ENCODE measurements at places on chromosomes 13 and 19.

DNA sequence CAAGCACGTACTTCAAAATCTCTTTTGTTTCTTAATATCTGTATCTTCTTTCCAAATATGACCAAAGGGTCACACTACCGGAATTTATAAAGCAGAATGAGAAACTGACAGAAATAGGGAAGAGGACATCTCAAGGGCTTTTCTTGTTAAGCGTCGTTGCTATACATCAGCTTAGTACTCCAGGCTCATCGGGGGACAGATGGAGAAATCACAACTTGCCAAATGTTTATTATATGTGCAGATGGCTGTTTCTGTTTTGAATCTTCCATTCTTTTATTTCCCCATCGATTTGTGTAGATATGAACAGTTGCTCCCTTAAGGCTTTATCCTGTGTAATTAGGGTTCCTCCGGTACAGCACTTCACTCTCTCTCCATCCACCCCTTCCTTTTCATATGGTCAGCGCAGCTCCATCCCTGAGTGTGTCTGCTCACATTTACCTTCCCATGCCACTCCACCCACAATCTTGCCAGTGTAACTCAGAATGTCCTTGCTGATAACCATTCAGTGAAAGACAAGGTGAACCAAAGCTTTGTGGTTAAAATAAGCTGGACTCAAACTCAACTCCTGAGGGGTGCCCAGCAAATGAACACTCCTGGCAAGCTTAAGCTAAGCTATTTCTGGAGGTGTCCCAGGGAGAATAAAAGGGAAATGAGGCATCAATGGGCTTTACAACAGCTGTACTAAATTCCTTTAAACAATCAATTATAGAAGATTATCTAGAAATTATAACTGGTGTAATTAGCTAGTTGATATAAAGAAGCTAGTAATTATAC, 51.3 kb downstream of the TBC1D4 start:
- no peak for DNase-seq

DNA sequence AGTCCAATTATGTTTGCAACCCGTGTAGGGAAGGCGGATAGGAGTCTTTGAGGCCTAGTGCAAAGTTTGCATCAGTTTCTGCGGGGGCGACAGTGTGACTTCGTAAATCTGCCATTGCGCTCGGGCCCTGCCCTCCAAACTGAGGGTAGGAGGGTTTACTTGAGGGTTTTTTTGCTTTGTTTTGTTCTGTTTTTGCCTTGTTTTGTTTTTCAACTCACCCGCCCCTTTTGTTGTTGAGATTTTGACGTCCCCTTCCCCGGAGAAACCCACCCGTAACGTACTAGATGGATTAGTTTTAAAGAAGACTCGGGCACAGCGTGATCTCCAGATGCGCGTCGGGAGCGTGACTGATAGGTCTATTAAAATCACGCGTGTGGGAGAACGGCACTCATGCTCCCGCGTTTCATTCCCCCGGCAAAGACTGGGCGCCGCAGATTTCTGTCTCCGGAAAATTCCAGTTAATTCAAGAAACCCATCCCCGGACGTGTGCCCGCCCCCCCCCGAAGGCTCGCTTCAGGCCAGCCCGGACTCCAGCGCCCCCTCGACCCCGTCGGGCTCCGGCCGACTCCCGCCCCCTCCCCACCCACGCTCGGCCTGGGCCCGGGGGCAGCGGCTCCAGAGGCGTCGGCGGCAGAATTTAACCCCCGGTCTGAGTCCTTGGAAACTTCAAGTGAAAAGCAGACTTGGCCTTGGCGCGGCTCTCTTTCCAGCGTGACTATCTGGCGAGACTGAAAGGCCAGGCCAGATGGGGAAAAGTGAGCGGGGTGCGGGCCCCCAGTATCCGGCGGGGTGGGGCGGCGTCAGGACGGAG, 5.0 kb downstream of the SOX1 start:
- DNase-seq: no peak

GRCh38 chr13:99768986-99769385, 202.6 kb downstream of the ZIC5 start:
- DNase-seq: no peak

DNA sequence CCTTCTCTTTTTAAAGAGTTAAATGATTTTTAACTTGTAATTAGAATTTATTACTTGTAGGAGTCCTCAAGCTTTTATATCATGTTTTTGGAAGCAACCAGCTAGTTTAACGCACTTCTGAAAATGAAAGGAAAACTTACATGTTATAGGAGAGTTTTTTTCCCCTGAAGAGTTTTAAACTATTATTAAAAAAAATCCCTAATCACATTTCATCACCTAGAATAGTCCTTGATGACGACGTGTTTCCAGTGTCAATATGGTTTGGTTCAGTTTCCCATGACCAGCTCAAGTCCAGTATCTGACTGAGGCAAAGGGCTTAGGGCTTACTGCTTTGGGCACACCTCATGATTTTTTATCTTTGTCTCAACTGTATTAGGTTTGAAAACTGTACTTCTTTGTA, 36.0 kb downstream of the URI1 start:
- no peak for DNase-seq

GRCh38 chr19:3464587-3465235, 15.6 kb downstream of the SMIM24 start:
- DNase-seq: no peak

GRCh38 chr13:112098699-112099098, 31.8 kb downstream of the SOX1 start:
- DNase-seq: no peak

- no peak for DNase-seq
Measured at GRCh38 chr13:79648191-79648590, 167.2 kb downstream of the NDFIP2 start.

- no peak for DNase-seq
Measured at GRCh38 chr13:106874323-106874722, 306.4 kb upstream of the ARGLU1 start.

DNA sequence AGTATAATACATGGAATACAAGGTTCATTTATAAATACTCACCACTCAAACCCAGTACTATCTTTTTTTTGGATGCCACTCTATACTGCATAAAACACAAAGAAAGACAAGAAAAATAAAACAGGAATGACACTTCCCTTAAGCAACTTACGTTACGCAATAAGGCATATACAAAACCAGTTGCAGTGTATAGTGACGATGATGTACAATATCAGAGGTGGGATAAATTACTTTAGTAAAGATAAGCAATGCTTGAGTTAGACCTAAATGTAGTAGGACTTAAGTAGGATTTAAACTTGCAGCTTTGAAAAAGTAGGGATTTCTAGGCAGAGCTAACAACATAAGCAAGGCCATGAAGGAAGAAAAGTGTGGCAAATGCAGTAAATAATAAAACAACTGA, 374.9 kb downstream of the SPRY2 start:
- DNase-seq: no peak

DNA sequence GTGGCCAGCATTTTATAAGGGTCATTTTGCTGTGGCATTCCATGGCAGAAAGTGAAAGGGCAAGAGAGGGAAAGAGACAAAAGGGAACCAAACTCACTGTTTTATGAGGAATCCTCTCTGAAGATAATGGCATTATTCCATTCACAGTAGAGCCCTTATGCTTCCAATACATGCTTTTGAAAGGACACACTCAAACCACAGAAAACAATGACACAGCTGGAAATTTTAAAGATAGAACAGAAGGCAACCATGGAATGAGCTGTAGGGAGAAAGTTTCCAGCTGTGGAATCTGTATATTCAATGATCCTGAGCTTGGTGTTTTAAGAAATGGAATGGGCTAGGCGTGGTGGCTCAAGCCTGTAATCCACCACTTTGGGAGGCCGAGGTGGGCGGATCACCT, 677.4 kb downstream of the SLITRK1 start:
- no peak for DNase-seq

DNA sequence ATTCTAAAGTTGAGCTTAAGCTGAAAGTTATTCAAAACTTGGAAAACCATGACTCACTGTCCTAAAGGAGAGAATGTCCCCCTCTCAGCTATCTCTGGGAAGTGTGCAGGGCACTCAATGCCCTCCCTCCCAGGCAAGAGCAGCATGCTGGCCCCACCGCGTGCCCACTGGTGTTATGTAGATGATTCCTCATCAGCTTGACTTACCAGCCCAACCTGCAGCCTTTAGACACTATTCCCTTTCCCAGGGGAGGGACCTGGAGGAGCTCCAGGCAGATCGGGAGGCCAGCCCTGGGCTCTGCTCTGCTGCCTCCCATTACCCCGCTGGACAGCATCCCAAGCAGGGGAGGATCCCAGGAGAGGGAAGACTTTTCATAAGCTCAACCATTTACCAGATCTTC, 124.6 kb downstream of the FGF14 start:
- DNase-seq: no peak

- no peak for DNase-seq
Measured at GRCh38 chr13:110366733-110367132, 59.6 kb downstream of the COL4A2 start.

GRCh38 chr13:85521657-85522056, 277.6 kb downstream of the SLITRK6 start:
- DNase-seq: no peak

GRCh38 chr19:53002479-53002878, 11.2 kb upstream of the ERVV-1 start:
- DNase-seq: no peak

- DNase-seq: peak; percentile 77
Measured at GRCh38 chr13:36395280-36395679, 37.0 kb upstream of the CCNA1 start.

DNA sequence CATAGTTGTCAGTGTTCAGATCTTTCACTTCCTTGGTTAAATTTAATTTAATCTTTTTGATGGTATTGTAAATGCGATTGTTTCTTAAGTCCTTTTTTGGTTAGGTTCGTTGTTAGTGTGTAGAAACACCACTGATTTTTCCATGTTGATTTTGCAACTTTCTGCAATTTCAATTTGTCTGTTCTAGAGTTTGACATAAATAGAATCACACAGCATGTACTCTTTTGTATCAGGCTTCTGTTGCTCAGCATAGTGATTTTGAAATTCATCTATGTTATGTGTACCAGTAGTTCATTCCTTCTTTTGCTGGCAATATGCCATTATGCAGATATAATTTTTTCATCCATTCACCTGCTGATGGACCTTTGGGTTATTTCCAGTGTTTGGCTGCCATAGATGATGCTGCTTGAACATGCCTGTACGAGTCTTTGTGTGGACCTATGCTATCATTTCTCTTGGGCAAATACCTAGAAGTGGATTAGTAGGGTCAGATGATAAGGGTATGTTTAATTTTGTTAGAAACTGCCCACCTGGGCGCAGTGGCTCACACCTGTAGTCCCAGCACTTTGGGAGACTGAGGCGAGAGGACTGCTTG, 33.1 kb downstream of the BICRA start:
- DNase-seq: no peak

All from pons (tissue), 1 donor.